ENCODE measurements at places on chromosomes 6 and 20.
A peak's percentile ranks its signal among the peaks of the same experiment; 100 is the strongest.

DNA sequence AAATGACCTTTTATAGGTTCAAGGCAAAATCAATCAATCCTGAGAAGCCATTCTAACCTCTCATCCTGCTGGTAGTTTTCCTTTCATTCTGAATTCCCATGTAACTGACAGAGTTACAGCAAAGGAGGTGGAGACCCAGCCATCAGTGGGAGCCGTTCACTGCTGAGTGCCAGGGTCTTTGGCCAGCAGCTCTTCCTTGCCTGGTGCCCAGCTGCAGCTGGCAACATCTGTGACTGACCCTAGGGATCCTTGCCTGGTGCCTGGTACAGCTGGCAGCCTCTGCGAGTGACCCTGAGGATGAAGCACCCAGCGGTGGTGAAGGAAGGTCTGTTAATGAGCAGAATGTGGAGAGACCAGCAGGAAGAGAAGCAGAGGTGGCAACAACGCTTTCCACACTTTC is 314.6 kb downstream of the THBS2 start:
- DNase-seq: no peak

DNA sequence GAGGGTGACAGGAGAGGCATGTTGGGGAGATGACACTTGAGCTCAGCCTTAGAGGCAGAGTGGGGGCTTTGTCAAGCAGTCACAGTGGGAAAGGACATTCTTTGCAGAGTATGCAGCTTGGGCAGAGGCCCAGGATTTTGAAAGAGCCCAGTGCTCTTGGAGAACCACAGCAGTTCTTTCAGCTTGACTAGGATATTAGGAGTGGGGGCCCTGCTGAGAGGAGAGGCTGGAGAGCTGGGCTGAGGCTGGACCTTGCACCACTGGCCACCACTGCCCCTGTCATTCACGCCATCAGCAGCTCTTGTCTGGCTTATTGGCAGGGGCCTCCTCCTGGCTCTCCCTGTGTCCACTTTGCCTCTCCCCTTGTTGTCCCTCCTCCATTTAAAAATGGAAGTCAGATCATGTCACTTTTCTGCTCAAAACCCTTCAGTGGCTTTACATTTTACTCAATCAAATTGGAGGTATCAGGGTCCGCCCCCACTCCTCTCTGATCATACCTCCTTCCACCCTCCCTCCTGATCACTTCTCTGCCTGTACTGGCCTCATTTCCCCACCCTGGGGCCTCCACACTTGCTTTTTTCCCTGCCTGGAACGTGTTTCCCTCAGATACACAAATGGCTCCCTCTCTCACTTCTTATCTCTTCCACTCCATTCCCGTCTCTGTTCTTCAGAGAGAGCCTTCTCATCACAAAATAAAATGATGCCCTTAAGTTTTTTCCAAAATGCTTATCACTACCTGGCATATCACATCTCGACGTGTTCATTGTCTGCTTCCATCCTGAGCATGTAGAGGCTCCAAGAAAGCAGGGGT is 10.5 kb downstream of the MANBAL start:
- DNase-seq: no peak

GRCh38 chr6:138517635-138518034 is 18.3 kb upstream of the NHSL1 start:
- DNase-seq: peak; percentile 36

GRCh38 chr6:67102743-67103142 is 1395.7 kb upstream of the EYS start:
- DNase-seq: no peak

DNA sequence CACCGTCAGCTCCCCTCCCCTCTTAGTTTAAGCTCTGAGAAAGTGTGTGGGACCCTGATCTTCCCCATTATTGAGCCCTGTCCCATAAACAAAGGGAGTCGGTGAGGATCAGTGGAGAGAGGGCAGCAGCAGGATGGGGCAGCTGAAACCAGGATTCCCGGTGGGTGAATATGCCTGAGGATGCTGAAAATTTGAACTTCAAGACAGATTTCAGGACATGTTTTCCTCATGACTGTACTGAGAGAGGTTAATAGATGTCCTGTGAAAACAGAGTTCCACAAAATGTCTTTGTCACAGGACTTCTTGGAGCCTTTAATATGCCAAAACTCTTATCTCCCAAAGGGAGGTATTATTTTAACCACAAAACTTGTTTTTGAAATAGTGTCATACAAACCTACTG is 53.5 kb upstream of the SLC22A16 start:
- no peak for DNase-seq

GRCh38 chr20:47464380-47465101 is 37.1 kb upstream of the NCOA3 start:
- peak; percentile 94 for DNase-seq

GRCh38 chr20:50918403-50918802 is 12.8 kb downstream of the ADNP start:
- no peak for DNase-seq

GRCh38 chr20:11724097-11724496 is 193.6 kb upstream of the BTBD3 start:
- no peak for DNase-seq

DNA sequence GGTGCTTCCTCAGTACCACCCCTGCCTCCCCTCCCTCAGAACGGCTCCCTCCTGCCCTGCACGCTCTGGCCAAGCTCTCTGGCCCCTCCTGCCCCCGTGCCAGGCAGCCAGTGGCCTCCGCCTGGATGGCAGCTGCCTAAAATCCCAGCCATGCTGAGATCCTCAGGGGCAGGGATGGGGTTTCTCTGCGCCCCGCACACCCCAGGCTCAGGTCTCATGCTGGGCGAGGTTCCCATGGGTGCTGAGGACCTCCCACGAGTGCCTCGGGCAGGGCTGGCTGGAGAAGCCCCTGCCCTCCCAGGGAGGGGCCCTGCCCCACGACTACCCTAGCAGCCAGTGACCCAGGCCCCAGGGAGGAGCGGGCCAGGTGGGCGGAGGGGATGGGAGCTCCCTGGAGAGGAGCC is 2.7 kb downstream of the PTK6 start:
- no peak for DNase-seq

GRCh38 chr20:49756241-49756640 is 42.6 kb upstream of the B4GALT5 start:
- DNase-seq: no peak

GRCh38 chr6:30735668-30736314 is 6.7 kb downstream of the FLOT1 start:
- DNase-seq: no peak

- DNase-seq: peak; percentile 5
Observed at GRCh38 chr6:101294676-101295075, 98.8 kb upstream of the GRIK2 start.

GRCh38 chr6:12869816-12870432 is 153.4 kb downstream of the PHACTR1 start:
- DNase-seq: no peak

GRCh38 chr6:134814076-134814695 is 135.7 kb downstream of the ALDH8A1 start:
- DNase-seq: peak; percentile 78

- DNase-seq: no peak
Observed at GRCh38 chr6:3725145-3726047, 26.1 kb downstream of the PXDC1 start.

- DNase-seq: no peak
Observed at GRCh38 chr6:61192610-61193009, 1093.4 kb downstream of the KHDRBS2 start.

DNA sequence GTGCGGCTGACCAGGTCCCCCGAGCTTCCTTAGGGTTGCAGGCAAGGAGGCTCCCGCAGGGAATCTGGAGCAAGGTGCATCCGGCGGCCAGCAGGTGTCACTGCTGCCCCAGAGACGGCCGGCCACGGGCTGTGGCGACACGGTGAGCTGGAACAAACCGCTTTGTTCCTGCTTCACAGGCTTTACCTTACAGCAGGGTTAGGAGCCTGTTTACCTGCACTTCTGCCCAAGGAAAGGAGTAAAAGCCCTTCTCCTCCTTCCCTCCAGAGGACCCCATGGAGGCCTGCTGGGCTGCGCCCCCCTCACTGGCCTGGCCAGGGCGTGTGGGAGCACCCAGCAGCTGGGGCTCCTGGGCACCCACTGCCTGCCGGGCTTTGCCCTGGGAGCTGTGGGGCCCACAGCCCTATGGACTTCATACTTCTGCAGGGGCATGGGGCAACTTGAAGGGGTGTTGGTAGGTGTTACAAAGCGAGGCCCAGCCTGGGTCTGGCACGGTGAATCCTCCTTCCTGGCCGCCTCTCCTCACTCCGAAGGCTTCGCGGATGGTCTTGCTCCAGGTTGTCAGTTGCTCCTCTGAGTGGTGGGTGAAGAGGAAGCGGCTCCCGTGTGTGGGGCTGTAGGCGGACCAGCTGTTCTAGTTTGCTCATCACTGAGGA is 88.4 kb downstream of the CDC5L start:
- peak; percentile 76 for DNase-seq

GRCh38 chr6:10720265-10720959 is 2.5 kb upstream of the TMEM14C start:
- DNase-seq: peak; percentile 20

- no peak for DNase-seq
Observed at GRCh38 chr20:14344746-14345145, 7.3 kb upstream of the FLRT3 start.

- DNase-seq: no peak
Observed at GRCh38 chr6:45664707-45665106, 287.0 kb upstream of the SUPT3H start.

- DNase-seq: no peak
Observed at GRCh38 chr20:8875586-8875985, 193.3 kb upstream of the PLCB4 start.

DNA sequence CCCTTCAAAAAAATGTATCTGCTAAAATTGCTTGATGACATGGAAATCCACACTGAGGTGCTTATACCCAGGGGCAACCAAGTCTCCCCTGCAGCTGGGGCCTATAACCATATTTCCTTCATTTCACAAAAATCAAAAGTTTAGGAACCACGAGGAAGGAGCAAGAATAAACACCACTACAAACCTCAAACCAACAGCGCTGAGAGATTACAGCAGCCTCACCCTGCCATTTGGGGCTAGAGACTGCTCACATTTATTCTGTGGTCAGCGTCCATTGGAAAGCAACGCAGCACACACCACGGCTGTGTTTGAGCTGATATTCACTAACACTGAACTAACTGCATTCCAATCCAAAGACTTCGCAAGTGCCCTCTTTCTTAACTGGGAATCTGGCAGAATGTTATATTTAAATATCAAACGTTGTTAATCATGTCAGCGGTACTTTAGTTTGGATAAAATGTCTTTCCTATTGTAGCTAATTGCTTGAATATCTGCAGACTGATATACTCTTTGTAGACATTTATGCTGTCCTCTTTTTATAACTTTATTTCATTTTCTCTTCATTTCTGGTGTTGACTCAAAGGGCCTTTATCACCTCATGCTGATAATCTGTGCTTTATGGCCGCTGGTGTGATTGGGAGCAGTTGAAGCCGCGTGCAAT is 94.6 kb downstream of the FOXA2 start:
- no peak for DNase-seq

- DNase-seq: peak; percentile 43
Observed at GRCh38 chr20:6231556-6231955, 108.7 kb upstream of the FERMT1 start.

DNA sequence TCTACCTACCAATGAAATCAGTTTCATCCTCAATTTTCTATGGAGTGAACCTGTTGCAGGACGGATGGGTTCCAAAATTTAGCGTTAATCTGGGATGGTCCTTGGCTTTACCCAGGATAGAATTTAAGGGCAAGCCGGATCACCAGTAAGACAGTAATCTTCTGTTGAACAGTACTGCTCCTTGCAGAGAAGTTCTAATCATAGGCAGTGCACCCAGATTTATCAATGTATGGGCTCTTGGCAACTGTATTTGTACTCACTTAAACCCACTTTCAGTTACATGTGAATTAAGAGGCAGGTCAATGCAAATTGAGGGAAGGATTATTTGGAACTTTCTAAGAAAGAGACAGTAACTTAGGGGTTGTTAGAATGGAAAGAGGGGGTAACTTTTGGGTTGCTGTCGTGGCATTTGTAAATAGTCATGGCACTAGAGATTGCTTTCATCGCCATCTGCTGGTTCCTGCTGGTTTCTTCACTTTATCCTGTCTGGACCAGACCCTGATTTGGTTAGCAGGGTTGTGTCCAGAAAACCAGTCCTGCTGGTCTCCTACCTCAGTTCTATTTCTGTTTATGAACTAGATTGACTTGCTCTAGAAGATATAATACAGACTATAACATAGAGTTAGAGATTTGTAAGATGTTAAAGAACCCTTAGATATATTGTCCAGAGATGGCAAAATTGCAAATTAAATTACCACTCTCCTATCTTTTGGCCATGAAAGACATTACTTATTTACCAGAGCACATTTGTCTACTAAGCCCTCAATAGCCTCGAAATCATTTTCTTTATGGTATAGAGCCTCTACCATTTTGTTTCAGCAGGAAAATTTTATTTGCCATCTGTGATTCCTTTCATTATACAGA is 646.3 kb downstream of the UTRN start:
- peak; percentile 50 for DNase-seq

- DNase-seq: no peak
Observed at GRCh38 chr6:107715550-107716321, 108.4 kb downstream of the SCML4 start.

DNA sequence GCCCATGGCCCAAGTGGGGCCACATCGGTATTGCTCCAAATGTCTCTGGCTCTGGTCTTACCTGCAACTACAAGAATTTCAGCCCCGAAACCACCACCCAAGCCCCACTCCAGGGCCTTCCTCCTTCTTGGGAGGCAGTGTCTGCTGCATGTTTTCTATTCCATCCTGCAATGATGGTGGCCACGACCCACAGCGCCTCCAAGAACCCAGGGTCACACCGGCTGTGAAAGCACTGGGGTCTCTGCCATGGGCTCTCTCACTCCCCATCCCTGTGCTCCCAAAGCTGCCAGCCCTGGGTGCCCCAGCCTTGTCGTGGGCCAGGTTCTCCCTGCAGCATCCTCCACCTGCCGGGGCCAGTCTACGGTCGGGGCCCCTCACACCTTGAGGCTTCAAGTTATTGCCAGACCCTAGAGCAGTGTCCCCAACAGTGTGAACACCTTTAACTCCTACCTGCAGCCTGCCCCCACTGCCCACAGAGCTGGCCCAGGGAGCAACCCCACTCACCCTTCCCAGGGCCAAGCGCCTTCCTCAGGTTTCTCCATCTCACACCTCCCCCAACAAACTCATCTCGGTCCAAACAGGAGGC is 115.4 kb downstream of the JPH2 start:
- no peak for DNase-seq

GRCh38 chr20:58014628-58015315 is 213.7 kb downstream of the ANKRD60 start:
- DNase-seq: peak; percentile 93

Data from HT1080 (cell line).